ENCODE measurements at places on chromosomes 7 and 10.
A peak's percentile ranks its signal among the peaks of the same experiment; 100 is the strongest.

GRCh38 chr7:35025369-35025870, 11.9 kb downstream of the DPY19L1 start:
- DNase-seq, result no peak

DNA sequence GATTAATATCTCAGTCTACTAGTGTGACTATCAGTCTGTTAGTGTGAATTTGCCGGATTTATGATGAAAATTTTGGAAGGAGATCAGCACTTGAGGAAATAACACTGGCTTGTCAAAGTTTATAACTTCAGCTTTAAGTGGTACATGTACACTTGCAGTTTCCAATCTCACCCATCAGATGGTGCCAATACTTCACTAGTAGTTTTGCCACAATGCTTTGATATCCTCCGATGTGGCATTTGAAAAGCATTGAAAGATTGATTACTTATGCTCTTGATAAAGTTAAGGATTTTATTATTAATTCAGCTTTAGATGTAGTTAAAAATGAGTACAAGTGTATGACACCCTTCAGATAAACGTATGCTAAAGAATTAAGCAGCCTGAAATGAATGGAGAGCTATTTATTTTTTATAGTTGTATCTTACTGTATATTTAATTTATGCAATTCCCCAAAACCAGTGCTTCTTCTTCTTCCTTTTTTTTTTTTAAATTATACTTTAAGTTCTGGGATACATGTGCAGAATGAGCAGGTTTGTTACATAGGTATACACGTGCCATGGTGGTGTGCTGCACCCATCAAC, 98.2 kb downstream of the ANLN start:
- DNase-seq, result no peak

- DNase-seq, result no peak
These were observed 20.6 kb downstream of the HNRNPA2B1 start for GRCh38 chr7:26179826-26180497.

DNA sequence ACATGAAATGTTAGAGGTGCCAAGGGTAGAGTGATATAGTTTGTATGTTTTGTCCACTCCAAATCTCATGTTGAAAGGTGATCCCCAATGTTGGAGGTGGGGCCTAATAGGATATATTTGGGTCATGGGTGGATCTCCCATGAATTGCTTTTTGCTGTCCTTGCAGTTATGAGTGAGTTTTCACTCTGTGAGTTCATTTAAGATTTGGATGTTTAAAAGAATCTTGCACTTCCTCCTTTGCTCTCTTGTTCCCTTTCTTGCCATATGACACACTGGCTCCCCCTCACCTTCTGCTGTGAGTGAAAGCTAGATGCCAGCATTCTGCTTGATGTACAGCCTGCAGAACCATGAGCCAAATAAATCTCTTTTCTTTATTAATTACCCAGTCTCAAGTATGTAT, 269.2 kb downstream of the ZWINT start:
- DNase-seq, result no peak

GRCh38 chr7:4794591-4795350, 19.3 kb downstream of the AP5Z1 start:
- no peak for DNase-seq

- DNase-seq, result no peak
These were observed 13.0 kb upstream of the ZNF503 start for GRCh38 chr10:75414527-75414926.

GRCh38 chr7:156594283-156595080, 46.1 kb upstream of the RNF32 start:
- DNase-seq, result no peak

DNA sequence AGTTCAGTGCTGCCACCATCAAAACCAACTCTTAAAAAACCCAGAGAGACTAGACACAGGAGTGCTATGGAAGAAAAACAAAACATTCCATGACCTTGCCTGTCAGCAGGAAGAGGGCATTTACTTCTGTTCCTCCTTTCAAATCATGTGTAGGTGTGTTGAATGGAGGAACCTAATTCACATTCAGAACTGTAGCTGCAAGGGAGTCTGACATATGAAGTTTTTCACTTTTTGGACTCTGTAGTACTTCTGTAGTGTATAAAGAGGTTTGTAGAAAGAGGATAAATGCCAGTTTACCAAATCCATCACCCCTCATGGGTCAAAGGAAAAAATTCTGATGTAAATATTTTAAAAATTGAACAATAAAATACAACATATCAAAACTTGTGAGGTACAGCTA, 51.1 kb upstream of the SYPL1 start:
- no peak for DNase-seq

DNA sequence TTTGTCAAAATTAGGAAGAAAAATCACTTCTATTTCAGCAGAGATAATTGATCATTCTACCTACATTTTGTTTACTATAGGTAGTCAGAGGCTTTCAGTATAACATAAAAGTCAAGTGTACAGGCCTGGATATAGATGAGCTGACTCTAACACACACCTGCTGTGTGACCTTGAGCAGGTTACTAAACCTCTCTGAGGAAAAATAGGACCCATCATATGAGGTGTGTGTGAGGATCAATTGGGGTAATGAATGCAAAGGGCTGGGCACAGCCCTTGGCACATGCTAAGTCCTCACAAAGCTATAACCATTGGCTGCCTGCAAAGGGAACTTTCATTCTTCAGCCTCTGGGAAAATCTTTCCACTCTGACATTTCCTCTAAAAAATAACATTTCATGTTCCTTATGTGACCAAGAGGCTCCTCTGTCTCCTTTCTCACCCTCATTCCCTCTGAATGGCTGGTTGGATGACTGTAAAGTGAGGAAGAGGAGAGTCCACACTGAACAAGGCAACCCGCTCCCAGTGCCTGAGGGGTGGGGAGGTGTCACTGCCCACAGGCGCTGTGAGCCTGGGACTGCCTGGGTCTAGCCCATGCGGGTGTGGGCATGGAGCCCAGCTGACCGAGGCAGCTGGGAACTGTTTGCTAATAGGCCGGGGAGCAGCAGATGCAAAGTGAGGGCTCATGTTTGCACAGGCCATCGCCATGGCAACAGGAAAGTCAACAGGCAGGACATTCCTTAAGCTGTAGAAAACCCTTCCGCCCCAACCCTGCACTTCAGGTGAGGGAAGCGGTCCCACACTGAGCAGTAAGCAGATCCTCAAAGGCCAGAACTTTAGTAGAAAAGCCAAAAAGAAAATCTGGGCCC, 36.8 kb downstream of the MYOF start:
- DNase-seq, result peak; percentile 80

- no peak for DNase-seq
These were observed 791.4 kb downstream of the PCDH15 start for GRCh38 chr10:54009672-54010071.

- no peak for DNase-seq
These were observed 49.6 kb downstream of the TES start for GRCh38 chr7:116259871-116260440.

Measured in progenitor cell of endocrine pancreas (in vitro differentiated cells).